ENCODE measurements at places on chromosomes 3 and 15. TPM values are rescaled to one million over a fixed set of nuclear protein-coding genes. Genes with fewer than 3 reads are reported as not detected.

DNA sequence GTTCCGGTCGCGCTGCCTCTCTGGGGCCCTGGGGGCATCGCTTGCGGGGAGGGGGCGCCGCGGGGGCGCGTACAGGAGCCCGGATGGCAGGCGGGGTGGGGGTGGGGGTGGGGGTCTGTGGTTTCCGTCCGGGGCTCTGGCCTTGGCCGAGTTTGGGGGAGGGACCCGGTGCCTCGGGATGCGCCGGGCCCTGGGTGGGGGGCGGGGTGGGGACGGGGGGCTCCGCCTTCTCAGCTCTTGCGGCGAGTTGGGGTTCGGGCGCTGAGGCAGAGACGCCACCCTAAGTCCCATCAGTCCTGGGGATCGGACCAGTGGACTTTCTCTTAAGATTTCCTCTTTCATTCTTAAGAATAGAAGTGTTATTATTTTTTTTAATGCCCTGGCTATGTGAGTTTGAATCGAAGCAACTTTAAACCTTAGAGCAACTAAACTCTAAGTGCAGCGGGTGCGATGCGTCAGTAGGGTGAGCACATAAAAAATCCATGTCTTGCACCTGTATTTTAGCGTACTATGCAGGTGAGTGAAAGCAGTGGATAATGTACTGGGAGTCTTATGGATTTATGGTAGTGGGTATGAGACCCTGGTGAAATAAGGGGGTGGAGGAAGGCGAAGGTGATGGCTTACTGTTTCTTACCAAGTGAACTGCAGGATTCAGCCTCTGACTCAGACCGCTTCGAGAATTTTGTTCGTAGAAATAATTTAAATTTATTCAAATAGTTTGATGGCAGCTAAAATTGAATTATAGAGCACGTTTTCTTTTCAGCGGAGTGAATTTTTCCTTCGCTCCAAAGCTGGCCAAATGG, 762 bp downstream of the CTNNB1 start:
- peak; percentile 30 for DNase-seq
- H3K27me3 ChIP-seq: no peaks in the 10 kb centered on the region
- H3K27ac ChIP-seq: peak overlapping the region; percentile 97
- peak overlapping the region; percentile 90 for H3K4me3 ChIP-seq
- H3K4me1 ChIP-seq: no peaks in the 10 kb centered on the region

SYNPR gene
- not detected for total RNA-seq

GRCh38 chr15:20357481-20358065, 184.0 kb downstream of the GOLGA6L6 start:
- no peaks in the 10 kb centered on the region for H3K36me3 ChIP-seq
- H3K27ac ChIP-seq: no peak overlapping the region
- DNase-seq: peak; percentile 4
- no peaks in the 10 kb centered on the region for H3K4me1 ChIP-seq
- no peak overlapping the region for H3K4me3 ChIP-seq

GRCh38 chr3:44242721-44243120, 1.0 kb downstream of the TOPAZ1 start:
- no peak for DNase-seq
- H3K36me3 ChIP-seq: no peaks in the 10 kb centered on the region
- H3K27me3 ChIP-seq: no peaks in the 10 kb centered on the region
- H3K4me3 ChIP-seq: no peak overlapping the region

- no peaks in the 10 kb centered on the region for H3K36me3 ChIP-seq
- DNase-seq: peak; percentile 73
- peak overlapping the region; percentile 80 for H3K27ac ChIP-seq
- H3K4me3 ChIP-seq: no peak overlapping the region
- peaks cover 40% of the 10 kb centered on the region for H3K4me1 ChIP-seq
Observed at GRCh38 chr15:92617549-92618520, 37.7 kb downstream of the FAM174B start.

GNAT1 gene
- total RNA-seq: not detected

DNA sequence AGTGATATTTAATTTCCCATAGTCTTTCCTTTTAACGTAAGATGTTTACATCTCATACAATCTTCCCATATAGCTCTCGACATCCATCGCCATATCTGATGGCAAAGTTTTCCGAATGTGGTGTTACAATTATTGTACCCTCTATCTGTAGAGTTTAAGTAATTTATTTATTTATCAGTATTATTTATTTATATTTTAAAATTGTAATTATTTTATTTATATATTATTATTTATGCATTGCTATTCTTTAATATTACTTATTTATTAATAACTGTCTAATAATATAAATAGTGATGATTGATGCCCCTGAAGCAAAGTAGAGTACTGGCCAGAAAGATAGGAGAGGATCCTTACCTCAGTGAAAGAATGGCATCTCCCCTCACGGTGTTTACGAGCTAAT, 812.9 kb downstream of the VGLL3 start:
- no peak overlapping the region for H3K4me3 ChIP-seq
- DNase-seq: no peak
- no peaks in the 10 kb centered on the region for H3K36me3 ChIP-seq
- H3K4me1 ChIP-seq: no peaks in the 10 kb centered on the region
- no peak overlapping the region for H3K27ac ChIP-seq
